Right lobe of liver (tissue), 6 donors: ENCODE measurements at places on chromosomes 4 and X.

GRCh38 chr4:102817021-102817605 lies 10.2 kb downstream of the UBE2D3 start:
- no peak for DNase-seq

DNA sequence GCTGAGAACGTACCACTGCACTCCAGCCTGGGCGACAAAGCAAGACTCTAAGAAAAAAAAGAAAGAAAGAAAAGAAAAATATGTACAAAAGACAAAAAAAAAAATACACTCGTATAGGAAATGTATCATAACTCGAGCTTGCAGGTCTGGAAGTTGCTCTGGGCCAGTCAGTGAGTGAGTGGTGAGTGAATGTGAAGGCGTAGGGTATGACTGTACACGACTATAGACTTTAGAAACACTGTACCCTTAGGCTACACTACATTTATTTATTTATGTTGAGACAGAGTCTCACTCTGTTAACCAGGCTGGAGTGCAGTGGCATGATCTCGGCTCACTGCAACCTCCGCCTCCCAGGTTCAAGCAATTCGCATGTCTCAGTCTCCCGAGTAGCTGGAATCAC lies 29.4 kb downstream of the EVC2 start:
- no peak for DNase-seq

DNA sequence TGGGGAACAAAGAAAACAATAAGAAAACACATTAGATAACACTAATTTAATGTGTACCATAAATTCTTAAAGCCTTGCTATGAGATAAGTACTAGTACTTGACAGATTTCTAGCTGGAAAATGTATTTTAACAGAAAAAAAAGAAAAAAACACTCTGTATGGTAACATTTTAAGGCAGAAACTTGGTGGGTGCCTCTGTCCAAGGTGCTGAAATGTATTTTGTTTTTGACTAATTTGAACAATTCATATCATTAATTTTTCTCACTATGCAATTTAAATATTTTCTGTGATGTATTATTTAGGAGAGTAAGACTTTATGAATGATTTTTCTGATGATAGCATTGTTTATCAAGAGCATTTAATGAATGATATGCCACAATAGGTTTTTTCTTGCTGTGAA lies 107.5 kb downstream of the GABRG1 start:
- DNase-seq = no peak

- no peak for DNase-seq
Observed at GRCh38 chrX:47746446-47746845, 87.5 kb upstream of the UXT start.

DNA sequence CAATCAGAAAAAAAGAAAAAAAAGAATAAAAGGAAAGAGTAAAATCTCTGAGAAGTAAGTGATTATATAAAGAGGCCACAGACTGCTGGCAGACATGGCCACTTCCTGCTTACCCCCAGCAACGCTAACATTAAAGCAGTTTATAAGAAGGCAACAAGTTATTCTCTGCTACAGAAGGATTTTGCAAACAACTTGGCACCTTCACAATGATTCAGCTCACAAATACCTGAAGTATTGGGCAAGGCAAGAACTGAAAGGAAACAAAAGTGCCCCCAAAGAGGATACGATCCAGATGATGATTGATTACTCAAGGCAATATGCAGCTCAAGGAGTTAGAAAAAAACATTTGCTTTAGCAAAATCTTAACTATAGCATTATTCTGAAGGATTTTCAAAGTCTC lies 718.8 kb downstream of the KLHL13 start:
- DNase-seq = no peak

DNA sequence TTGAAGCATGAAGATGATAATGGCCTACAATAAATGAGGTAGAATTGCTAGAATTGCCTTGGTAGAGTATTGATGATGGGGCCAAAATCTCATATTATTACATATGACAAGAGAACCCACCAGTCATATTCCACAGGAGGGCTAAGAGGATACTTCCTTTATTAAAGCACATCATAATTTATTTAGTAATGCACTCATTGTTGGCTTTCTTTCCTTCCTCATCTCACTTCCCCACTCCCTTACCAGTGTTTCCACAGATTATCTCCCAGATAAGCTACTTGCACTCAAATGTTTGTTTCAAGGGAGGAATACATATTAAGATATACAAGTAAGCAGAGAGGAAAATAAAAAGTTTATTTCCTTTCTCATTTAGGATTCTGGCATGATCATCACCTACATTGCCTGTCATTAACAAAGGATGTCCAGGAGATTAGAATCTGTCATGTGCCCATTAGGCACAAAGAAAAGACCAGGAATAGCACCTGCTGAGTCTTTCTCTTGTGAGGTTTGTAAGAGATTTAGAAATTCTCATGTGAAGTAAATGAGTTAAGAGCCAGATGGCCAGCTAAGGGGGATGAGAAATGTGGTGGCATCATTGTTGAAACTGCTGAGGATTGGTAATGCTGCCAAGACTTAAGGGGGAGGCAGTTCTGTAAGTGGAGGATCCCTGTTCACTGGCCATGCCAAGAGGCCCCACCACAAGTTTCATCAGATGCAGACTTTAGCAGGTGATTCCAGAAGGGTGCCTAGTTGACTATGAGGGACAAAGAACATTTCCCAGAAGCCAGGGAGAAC lies 52.4 kb upstream of the PRDM8 start:
- no peak for DNase-seq

GRCh38 chr4:65089666-65090065 lies 580.6 kb downstream of the EPHA5 start:
- DNase-seq = no peak

- DNase-seq = no peak
Observed at GRCh38 chrX:16671005-16671404, 21.0 kb downstream of the S100G start.

- no peak for DNase-seq
Observed at GRCh38 chr4:75107755-75108612, 175.1 kb downstream of the PARM1 start.

- no peak for DNase-seq
Observed at GRCh38 chr4:22385611-22386011, 130.3 kb downstream of the ADGRA3 start.

- DNase-seq = no peak
Observed at GRCh38 chr4:41874398-41874797, 60.8 kb upstream of the TMEM33 start.

DNA sequence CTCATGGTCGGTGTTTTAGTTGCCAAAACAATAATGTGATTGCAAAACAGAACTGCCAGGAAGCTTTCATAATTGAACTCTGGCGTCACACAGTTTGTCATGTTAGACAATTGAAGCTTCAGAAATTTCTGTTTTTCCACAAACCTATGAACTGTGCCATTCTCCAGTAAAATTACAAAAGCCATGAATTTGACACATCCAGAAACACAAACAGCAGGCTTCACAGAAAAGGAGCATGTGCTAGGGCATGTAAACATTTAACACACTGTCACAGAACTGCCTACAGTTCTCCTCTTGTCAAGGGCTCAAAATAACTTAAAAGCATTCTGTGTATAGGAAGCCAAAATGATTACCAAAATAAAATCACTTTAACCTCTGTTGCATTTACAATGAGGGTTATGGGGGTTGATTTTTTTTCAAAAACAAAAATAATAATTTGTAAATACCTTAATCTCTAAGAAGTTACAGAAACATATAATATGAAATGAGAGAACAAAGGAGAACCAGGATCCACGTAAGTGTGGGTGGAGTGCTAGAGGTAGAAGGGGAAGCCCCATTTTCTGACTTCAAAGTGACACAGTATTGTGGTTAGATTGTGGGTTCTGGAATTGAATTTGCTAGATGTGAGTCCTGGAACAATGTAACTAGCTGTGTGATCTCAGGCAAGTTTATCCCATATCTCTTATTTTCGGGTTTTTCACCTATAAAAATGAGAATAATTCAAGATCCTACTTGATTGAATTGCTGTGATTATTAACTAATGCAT lies 295.0 kb downstream of the CENPC start:
- no peak for DNase-seq

DNA sequence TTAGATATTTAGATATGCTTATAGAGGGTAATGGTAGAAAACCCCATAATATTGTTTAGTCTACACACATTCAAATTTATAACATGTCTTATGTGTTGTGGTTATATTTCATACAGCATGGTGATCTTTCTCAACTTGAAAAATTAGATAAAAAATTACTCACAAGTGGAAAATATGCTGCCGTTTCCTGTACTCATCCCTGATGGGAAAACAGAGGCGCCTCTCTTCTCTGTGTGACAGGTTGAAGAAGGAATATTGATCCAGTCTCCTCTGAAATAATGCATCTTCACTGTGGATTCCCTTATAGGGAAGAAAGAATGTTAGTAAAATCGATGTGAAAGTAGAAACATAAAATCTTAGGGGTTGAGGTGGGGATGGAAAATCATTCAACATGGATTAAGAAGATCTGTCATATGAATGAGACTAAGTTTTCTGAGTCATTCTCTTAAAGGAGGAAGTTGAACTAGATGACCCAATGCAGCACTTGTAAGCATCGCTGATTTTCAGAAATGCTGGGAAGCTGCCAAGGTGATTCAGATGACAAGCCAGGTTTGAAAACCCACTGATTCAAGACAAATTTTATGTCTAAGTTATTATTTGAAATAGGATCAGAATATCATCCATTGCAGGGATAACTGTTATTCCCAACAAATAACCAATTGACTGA lies 70.7 kb downstream of the ANKRD50 start:
- no peak for DNase-seq

DNA sequence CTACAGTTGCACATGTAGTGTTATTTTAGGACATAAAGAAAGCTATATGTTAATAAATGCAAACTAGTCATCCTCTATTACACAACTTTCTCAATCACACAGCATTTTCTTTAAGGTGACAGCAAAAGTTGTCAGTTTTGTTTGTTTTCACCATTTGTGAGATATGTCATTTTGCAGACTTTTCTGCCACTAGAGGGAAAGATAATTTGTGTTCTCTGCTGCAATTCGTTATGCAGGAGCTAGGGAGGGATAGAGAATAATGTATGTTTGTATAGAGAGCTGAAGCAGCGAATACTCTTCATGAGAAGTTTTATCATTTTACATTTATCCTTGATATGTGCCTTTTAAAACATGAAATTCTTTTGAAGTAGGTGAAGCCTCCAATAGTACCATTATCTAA lies 670.6 kb upstream of the ATOH1 start:
- DNase-seq = no peak

DNA sequence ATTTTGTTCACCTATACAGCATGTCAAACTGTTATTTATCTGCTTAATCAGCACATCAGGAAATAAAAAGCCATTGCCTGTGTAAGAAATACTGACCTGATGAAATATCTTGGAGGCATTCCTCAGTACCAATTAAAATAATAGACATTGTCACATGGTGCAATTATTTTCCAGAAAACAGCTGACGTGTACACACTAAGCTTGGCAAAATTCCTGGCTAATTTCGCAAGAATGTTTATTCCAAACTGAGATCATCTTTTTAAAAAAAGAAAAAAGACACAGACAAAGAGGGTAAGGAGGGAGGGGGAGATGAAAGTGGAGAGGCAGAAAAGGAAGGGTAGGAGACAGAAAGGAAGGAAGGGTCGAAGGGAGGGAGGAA lies 61.9 kb upstream of the NFKB1 start:
- DNase-seq = no peak

GRCh38 chr4:5870701-5871100 lies 22.2 kb downstream of the CRMP1 start:
- no peak for DNase-seq

DNA sequence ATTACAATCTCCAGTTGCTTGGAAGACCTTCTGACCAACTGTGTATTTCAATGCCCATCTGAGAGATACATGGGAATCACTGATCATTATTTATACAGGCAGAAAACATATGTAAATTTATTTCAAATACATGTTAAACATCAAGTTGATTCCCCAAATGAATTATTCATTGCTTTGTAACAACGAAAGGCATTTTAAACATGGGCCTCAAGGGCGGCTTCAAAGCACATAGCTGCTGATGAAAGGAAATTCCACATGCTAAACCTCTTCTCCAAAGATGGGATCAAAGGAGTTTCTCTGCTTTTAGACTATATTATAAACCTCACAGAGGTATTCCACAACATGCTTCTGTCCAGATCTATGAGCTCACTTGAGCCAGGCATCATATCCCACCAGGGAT lies 4.3 kb upstream of the RAB40A start:
- DNase-seq = no peak

DNA sequence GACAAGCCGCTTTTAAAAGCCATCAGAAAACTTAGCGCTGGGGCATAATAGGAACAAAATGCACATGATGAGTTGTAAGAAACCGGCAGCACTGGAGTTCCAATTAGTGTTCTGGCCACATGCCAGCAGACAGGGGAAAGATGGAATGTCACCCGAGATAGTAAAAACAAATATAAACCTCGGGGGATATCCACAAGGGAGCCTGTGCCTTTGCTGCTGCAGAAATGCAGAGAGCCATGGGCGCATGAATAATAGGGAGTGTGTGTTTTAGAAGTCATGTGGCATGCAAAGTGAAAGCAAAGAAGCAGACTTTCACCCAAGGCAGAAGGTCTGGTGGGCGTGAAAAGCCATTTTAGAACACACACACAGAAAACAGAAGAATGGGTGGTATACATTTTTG lies 19.1 kb downstream of the GPRASP3 start:
- no peak for DNase-seq

DNA sequence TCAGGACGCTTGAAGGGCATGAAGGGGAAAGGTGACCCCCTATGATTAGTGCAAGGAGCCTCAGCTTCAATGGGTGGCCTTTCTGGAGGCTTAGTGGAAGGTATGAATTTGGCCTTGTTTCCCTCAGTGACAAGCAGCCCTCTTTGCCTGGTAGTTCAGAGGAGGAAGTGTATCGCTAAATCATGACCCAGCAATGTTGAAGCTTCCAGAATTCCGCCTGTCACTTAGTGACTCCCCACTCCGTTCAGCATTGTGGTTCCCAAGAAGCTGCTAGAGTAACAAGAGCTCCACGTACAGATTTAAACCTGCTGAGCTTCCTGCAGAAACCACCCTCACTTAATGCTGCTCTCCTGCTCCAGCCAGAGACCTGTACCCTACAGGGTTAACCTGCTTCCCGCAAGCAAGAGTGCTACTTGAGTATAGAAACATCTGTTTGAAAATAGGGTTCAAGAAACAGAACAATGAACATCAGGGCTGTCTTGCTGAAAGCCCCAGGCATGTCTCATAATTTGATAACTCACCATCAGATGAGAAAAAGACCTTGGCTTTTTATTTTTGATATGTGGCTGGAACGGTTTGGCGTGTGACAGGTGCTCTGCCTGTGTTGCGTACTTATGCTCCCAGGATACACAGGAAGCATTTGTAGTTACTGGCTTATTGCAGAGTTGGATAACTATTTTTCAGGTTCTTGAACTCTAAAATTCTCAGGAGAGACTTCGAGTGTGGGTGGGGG lies 105.2 kb downstream of the UCHL1 start:
- DNase-seq = no peak
